Tracheal epithelial cell (primary cell): ENCODE measurements at places on chromosomes 3 and 15. TPM values are rescaled to one million over a fixed set of nuclear protein-coding genes. Genes with fewer than 3 reads are reported as not detected.

GMPPB gene
- total RNA-seq, result 12.1 and 46.5 TPM in 2 replicates

SI gene
- not detected in 2 replicates for total RNA-seq

OR5K2 gene
- not detected in 2 replicates for total RNA-seq

DUSP7 gene
- 102 and 110 TPM in 2 replicates for total RNA-seq

ZNF502 gene
- 2.7 and 5.8 TPM in 2 replicates for total RNA-seq

ECE2 gene
- under 0.01 TPM in 1 of 2 replicates, not detected in the other for total RNA-seq

CLDN11 gene
- 0.43 and 7.5 TPM in 2 replicates for total RNA-seq

P2RY14 gene
- total RNA-seq, result under 0.01 TPM in 1 of 2 replicates, not detected in the other
